ENCODE measurements at places on chromosomes 7 and 10. TPM values are rescaled to one million over a fixed set of nuclear protein-coding genes. Genes with fewer than 3 reads are reported as not detected.
A peak's percentile ranks its signal among the peaks of the same experiment; 100 is the strongest.

GRCh38 chr7:81190997-81191768, 272.3 kb upstream of the SEMA3C start:
- DNase-seq, result peak; percentile 46

DNA sequence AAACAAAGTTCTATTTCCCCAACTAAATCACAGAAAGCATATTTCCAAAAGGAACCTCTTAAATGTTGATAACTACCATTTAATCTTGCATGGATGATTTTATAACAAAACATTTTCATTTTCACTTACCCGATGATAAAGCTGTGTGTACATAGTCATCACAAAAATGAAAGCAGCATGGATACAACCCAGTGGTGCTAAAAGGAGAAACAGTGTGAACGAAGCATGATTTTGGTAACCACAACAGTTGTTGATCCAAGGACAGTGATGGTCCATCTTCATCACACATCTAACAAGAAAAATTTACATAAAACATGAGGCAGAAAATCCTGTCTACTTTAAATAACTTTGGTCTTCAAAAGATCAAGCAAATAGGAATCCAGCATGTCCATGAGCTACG, 4.7 kb downstream of the ZDHHC6 start:
- no peak for DNase-seq

DNA sequence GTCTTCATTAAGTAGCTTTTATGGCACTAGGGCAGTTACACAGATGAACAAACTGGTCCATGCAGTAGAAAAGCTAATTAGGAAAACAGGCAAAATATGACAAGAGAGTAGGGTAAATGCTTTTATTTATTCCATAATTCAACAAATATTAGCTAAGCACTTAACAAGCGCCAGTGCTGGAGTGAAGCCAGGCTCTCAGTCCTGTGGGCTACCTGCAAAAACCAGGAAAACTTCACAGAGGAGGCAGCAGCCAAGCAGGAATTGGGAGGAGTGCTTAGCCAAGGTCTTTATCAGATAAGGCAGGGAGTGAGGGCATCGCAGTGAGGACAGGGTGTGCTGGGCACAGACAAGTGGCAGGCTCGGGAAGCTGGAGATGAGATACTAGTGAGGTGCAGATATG, 4.9 kb upstream of the KAT6B start:
- no peak for DNase-seq

DNA sequence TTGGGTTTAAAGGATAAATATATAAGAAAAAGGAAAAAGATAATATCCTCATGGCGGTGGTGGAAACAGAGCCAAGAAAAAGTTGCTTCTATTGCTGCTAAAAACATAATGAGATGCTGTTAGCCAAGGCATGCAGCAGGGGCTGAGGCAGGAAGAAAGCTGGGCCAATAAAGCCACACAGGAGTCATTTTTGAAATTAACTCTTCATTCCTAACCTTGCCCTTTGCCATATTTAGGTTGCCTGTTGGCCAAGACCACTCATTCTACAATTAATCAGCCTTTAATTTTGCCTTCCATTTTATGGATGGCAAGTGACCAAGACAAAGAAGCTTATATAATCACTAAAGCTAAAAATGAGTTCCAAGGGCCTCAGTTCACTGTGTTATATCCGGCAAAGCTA, 58.2 kb downstream of the ARMH3 start:
- no peak for DNase-seq

- DNase-seq, result peak; percentile 73
These were observed 498 bp downstream of the RHOBTB1 start for GRCh38 chr10:60943316-60944057.

FOXI2 gene
- total RNA-seq, result not detected

SERPINE1 gene
- 42.4 TPM for total RNA-seq

CLRN3 gene
- total RNA-seq, result not detected

Data from Caki2 (cell line).